H9 (cell line): ENCODE measurements at places on chromosomes 16 and 17. TPM values are rescaled to one million over a fixed set of nuclear protein-coding genes. Genes with fewer than 3 reads are reported as not detected.

GRCh38 chr16:86213437-86214205 is 296.7 kb upstream of the FOXF1 start:
- no peak for DNase-seq

GRCh38 chr16:17149904-17150483 is 320.8 kb downstream of the XYLT1 start:
- no peak for DNase-seq

DNA sequence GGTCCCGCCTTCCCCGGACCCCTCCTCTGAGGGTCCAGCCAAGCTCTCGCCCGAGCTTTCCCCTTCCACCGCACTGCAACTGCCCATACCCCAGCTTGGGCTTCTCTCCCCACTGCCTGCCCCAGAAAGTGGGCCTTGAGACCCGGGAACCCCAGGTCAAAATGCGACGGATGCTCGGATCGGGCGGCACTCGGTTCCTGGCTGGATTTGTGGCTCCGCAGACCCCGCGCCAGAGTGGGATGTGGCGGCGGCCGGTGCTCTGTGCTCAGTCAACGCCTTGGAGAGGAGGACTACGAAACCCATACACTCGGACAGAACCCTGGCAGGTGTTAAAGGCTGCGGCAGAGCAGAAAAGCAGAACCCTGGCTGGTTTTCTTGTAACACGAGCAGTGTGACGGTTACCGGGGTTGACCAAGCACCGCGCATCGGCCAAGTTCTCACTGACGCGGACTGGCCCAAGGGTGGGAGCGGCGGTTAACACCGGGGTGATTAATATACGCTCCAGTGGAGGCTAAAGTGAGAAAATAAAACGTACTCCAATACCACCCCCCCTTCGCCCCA is 885 bp upstream of the SLFN13 start:
- peak; percentile 42 for DNase-seq

DNA sequence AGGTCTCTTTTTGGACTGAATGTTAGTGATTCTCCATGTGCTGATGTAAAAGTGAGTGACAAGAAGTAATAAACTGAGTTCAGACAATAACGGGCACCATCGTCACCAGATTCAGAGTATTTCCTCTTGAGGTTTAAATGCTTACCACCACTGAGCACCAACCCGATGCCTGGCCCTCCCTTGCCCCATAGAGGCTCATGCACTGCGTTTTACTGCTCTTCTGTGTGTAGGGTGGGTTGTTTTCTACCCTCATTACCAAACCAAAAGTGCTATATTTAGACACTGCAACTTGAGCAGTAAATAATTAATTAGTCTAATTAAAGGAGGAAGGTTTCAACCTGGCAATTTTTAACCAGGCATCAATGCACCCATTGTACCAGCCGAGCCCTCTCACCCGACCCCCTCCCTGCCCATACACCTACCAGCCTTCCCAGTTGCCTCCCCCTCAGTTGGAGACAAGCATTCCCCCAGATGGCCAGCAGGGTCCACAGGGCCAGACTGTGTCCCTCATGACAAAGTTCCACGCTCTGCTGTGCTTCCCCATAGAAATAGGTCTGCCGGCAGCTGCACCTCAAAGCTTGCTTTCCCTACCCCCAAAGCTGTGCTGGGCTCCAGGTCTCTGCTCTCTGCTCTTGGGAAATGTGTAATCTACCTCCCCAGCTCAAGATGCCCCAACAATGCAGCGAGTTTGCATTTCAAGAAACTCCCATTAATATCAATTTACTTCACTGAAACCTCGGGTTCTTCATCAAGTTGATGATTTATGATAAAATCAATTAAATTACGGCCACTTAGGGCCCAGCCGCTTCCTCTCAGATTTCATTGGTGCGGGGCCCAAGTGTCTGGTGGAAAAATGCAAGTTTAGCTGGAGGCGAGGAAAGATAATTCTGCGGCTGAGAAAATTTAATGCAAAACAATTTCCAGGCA is 16.0 kb downstream of the HOXB4 start:
- DNase-seq, result no peak

DNA sequence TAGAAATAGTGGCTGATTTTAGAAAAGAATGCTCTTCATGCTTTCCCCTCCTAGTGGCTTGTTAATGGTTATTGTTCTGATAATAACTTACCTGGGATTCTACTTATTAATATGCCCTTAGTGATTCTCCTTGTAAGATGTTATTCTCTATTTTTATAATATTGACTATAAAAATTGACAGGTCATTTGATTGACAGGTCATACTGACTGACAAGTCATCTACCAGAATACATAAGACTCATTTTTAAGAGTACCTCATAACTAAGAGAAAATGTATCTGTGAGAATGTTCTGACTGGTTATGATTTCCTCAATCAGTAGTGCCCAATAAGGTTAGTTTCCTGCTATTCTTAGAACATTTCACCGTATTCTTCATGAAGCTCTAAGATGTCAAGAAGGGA is 8.6 kb upstream of the COX10 start:
- DNase-seq, result no peak

Gene CEMP1
- not detected in 2 replicates for total RNA-seq

DNA sequence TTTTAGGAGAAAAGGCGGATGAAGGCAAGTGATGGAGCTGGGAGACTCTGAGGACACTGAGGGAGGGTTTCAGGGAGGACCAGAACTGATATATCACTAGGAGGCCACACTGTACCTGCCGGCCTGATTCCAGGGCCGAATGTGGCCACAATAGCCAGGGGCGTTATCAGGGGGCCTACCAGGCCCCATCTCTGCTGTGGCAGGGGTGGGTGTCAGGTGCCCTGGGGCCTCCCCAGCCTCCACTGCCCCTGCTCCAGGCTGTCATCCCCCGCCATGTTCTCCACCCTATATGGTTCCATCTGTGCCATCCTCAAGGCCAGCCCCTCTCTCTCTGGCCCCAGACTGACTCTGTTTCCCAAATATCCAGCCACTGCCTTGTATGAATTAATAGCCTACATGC is 246.5 kb downstream of the GSG1L start:
- DNase-seq, result no peak

GRCh38 chr16:51210087-51210486 is 59.0 kb upstream of the SALL1 start:
- DNase-seq, result no peak

DNA sequence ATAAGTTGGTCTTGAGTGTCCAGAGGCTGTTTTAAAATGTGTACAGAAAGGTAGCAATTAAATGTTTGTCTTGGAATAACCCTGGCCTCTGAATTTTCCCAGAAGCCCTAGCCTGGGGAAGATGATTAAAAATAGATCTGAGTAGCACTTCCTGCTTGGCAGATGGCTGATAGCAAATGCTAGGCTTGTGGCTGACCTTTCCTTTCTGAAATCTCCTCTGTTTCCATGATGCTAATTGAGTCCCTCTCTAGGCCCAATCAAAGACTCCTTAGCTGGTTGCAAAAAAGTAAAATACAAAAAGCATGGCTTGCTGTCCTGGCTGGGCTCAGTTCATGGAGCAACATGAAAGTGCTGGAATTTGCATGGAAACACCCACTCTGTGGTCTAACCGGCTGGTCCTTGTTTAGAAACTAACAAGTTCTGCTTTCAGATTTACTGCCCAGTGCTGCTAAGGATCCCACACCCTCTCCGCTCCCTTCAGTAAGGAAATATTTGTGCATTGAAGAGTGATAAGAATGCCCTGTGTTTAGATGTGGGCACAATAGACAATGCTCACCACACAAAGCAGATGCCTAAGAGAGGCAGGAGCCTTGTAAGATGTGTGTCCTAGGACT is 40.8 kb downstream of the YPEL2 start:
- no peak for DNase-seq

GRCh38 chr16:85859818-85860125 is 39.2 kb upstream of the IRF8 start:
- DNase-seq, result no peak

GRCh38 chr16:5385115-5385514 is 287.5 kb upstream of the EEF2KMT start:
- no peak for DNase-seq

GRCh38 chr17:4815043-4815675 is 8.2 kb downstream of the PLD2 start:
- no peak for DNase-seq

DNA sequence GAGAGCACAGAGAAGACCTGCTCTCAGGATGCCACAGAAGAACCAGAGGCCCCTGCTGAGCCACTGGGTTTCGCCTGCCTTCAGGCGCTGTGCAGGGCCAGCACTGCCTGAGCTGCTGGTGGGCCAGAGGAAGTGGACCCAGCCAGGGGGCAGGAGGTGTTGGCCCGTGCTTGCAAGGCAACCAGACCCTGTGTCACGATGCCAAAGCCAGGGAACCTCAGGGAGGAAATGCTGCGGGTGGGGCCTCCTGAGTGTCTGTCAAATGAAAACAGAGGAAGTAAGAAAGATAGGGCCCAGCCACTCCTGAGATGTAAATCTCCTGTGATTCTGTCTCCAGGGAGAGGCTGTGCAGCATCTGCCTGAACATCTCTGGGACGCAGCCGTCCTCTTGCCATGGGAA is 58.1 kb upstream of the ADORA2B start:
- no peak for DNase-seq

- peak; percentile 92 for DNase-seq
Observed at GRCh38 chr16:30409125-30410060, 2.0 kb downstream of the ZNF771 start.

DNA sequence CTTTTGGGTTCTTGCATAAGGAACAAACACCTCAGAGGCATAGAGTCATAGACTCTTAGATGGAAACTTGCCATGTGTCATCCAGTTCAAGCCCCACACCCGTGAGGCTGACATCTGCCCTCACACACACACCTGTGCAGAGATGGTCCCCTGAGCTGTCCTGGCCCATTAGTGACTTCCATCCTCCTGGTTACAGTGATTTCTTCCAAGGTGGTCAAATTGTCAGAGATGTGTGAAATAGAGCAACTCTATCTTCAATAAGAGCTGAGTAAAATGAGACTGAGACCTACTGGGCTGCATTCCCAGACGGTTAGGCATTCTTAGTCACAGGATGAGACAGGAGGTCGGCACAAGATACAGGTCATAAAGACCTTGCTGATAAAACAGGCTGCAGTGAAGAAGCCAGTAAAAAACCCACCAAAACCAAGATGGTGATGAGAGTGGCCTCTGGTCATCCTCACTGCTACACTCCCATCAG is 342.2 kb upstream of the TNRC6C start:
- no peak for DNase-seq

Gene SCARF1
- 2.1 and 2.4 TPM in 2 replicates for total RNA-seq

Gene SOCS3
- 9.5 and 9.6 TPM in 2 replicates for total RNA-seq

DNA sequence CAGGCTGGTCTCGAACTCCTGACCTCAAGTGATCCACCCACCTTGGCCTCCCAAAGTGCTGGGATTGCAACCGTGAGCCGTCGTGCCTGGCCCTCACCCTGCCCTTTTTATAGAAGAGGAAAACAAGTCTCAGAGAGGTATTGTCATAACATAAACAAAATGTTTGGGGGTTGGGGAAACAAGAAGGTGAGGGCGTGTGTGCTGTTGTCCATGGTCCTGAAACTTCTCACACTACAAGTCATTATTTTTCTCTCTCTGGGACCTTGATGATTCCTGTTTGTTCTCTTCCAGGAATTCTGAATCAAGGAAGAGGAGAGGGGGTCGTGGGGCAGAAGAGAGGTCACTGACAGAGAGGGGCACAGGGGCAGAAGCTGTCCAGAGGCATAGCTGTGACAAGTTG is 160.2 kb upstream of the LHX1 start:
- DNase-seq, result no peak
